ENCODE measurements at places on chromosomes 3 and 15. TPM values are rescaled to one million over a fixed set of nuclear protein-coding genes. Genes with fewer than 3 reads are reported as not detected.

LIPC gene
- not detected for total RNA-seq

DET1 gene
- 6.3 TPM for total RNA-seq

TICRR gene
- total RNA-seq, result 5.4 TPM

CPN2 gene
- total RNA-seq, result 0.14 TPM

LRRC57 gene
- total RNA-seq, result 21.5 TPM

ITPKA gene
- total RNA-seq, result 2.1 TPM

PLA2G4B gene
- total RNA-seq, result 2.9 TPM

IL17RC gene
- 30.4 TPM for total RNA-seq

EPHA3 gene
- total RNA-seq, result not detected

TMEM40 gene
- total RNA-seq, result not detected
